ENCODE measurements at places on chromosomes 13 and 19.
A peak's percentile ranks its signal among the peaks of the same experiment; 100 is the strongest.

- DNase-seq: no peak
These were observed 5.5 kb upstream of the SLC1A6 start for GRCh38 chr19:14985133-14985532.

DNA sequence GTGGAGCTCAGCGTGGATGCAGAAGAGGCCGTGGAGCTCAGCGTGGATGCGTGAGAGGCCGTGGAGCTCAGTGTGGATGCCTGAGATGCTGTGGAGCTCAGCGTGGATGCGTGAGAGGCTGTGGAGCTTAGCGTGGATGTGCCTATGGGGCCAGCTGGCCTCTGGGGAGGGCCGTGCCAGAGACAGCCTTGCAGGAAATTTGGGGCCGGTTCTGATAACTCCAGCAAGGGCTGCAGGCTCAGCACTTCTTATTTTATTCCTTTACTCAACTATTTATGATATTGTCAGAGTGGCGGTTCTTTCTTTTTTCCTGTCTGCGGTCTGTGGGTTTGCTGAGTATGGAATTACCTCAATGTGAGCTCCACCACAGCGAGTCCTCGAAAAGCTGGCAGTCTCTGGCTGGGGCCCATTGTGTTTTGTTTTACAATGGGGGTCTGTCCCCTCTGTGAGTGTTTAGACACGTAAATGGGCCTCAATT lies 17.8 kb upstream of the TMEM255B start:
- no peak for DNase-seq

- DNase-seq: no peak
These were observed 71.9 kb downstream of the SUCLA2 start for GRCh38 chr13:47929156-47929555.

GRCh38 chr13:28750187-28751045 lies 31.6 kb upstream of the SLC46A3 start:
- DNase-seq: no peak

- DNase-seq: peak; percentile 76
These were observed 13.8 kb downstream of the OR7D4 start for GRCh38 chr19:9205501-9206113.

- DNase-seq: no peak
These were observed 274.8 kb downstream of the TEX29 start for GRCh38 chr13:111595276-111595675.

Data from ELF-1 (cell line).